ENCODE measurements at places on chromosomes 13 and 19. TPM values are rescaled to one million over a fixed set of nuclear protein-coding genes. Genes with fewer than 3 reads are reported as not detected.
A peak's percentile ranks its signal among the peaks of the same experiment; 100 is the strongest.

GRCh38 chr19:14377883-14378328, 3.3 kb upstream of the ADGRE5 start:
- peak; percentile 41 for DNase-seq

- no peak for DNase-seq
Measured at GRCh38 chr13:28505543-28506135, 10.7 kb upstream of the FLT1 start.

DNA sequence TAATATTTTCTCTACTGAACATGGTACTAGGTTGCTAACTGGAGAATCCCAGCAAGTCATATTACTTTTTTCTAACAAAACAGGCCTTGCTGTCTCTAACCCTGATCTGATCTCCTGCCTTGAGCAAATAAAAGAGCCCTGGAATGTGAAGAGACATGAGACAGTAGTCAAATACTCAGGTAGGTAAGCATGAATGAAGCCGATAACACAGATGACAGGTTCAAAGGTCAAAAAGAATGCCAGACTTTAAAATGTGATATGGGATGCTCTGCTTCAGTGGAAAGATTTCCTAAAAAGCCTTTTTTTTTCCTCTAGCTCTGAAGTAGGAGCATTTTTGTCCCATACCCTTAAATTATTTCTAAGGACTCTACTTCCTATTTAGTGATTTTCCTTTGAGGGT, 28.7 kb downstream of the ZNF726 start:
- DNase-seq = no peak

GRCh38 chr19:36244066-36244465, 29.2 kb downstream of the ZNF146 start:
- no peak for DNase-seq

GRCh38 chr13:108272333-108272732, 2.8 kb downstream of the TNFSF13B start:
- DNase-seq = no peak

DNA sequence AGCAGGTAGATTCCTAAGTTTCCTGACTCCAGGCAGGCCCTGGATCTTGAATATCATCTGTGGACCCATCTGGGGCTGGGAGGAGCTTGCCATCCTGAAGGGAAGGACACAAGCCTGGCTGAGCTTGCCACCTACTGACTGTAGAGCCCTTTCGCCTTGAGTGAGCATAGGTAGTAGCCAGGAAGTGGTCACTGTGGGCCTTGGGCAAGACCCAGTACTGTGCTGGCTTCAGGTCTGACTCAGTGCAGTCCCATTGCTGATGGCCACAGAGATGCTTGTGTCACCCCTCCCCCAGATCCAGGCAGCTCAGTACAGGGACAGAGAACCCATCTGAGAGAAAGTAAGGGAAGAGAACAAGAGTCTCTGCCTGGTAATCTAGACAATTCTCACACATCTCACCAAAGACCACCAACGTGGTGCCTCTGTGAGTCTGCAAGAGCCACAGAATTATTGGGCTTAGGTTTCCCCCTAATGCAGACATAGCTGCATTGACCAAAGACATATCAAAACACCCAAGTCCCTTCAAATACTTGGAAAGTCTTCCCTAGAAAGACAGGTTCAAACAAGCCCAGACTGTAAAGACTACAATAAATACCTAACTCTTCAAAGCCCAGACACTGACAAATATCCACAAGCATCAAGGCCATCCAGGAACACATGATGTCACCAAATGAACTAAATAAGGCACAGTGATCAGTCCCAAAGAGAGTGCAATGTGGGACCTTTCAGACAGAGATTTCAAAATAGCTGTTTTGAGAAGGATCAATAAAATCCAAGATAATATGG, 108.2 kb upstream of the WASF3 start:
- no peak for DNase-seq

- peak; percentile 56 for DNase-seq
Measured at GRCh38 chr19:38734426-38735256, 9.6 kb downstream of the CAPN12 start.

- no peak for DNase-seq
Measured at GRCh38 chr13:43996221-43996620, 116.5 kb downstream of the LACC1 start.

- no peak for DNase-seq
Measured at GRCh38 chr13:44160591-44161191, 212.9 kb upstream of the SERP2 start.

- peak; percentile 54 for DNase-seq
Measured at GRCh38 chr19:18501832-18502231, 20.0 kb downstream of the ELL start.

DNA sequence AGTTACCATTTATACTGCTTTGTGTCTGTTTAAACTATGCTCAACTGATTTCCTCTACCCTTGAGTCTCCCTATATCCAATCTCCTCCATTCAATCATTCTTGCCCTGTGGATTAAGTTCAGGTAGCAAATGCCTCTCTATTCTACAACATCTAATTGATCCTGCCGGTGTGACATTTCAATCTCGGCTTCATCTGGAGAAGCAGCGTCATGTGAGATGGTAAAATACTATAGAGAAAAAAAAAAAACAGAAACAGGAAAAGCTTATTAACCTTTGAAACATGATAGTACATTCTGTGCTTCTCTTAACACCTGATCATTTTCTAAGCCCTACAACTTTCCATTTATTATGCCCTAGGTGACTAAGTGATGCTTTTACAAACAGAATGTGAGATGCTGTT, 89.4 kb downstream of the KCTD12 start:
- no peak for DNase-seq

GRCh38 chr13:25980255-25980654, 71.6 kb downstream of the SHISA2 start:
- no peak for DNase-seq

DNA sequence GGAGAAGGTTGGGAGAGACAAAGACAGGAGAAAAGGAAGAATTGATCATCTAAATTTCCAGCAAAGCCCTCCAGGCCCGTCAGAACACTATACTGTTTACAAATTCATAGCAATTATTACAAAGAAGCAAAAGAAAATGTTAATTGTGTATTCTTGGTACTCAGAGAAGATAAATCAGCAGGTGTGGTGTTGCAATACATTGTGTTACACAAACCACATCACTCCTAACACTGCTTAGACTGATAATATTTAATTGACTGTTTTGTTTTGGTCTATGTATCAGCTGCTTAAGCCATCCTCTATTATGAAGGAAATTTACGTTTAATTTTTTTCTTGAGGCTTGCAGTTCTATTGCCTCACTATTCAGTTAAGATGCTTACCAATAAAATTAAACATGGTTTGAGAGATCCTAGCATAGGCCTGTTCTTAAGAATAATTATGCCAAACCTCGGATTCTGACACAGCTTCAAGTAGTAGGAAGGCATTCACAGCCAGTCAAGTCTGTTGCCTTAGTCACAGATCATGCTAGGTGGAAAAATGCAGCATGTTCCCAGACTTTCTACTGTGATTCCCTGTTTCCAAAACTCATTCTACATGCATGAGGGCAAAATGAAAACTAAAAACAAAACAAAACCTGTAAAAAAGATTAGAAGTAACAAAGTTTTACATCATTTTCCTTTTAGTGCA, 129.2 kb downstream of the TBC1D4 start:
- DNase-seq = no peak

DNA sequence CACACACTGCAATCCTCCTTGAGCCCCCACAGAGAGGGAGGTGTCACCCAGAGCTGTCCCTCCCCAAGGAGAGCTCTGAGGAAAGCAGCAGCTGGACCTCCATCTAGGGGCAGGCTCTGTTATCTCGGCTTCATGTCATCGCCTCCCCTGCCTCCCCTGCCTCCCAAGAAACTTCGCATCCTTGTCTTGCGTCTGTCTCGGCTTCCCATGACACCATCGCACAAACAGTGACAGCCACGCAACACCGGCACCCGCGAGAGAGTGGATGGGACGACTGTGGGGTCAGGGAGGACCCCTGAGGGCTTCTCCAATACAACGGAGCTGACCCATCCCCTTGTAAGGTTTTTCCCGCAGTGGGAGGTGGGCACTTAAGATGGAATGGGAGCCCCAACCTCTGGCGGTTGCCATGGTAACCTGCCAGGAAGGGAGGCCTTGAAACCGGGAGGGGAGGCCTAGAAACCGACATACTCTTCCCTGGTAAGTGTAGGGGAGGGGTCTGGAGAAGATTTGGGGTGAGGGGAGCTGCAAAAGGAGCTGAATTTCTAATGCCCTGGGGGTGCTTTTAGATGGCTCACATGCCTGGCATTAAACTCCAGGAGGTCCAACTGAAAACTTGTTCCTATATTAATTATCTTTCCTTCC, 16.3 kb downstream of the TLE2 start:
- DNase-seq = no peak

DNA sequence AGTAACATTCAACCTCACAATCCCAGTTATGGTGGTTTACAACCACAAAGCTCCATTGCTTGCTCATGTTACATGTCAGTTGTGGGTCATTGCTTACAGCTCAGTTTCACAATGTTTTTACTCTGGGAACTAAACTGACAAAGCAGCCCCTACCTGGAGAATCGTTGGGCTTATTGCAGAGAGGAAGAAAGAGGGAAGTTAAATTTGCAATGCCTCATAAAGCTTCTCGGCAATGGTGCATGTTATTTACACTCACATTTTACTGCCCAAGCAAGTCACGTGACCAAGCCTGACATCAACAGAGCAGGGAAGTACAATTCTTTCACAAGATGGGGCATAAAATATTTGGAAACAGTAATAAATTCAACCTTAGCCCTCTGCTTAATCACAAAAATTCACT, 441.6 kb downstream of the TDRD3 start:
- no peak for DNase-seq

- no peak for DNase-seq
Measured at GRCh38 chr13:111577956-111578605, 257.6 kb downstream of the TEX29 start.

DNA sequence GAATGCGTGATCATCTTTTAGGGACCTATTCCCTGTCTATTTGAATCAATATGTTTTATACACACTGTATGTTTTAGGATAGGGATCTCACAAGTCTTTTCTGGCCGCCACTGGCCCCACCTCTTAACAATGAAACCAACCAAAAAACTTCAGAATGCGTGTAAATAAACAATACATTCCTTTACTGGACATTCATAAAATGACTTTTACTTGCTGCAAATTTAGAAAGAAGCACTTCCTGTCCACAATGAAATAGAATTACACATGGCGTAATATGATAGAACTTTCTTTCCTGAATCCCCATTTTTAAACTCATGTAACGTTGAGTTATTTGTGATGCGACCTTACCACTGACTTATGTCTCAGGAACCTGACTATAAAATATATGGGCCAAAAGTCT, 233.6 kb downstream of the SLITRK6 start:
- no peak for DNase-seq

GRCh38 chr13:51902776-51903175, 41.0 kb downstream of the CCDC70 start:
- DNase-seq = no peak

DNA sequence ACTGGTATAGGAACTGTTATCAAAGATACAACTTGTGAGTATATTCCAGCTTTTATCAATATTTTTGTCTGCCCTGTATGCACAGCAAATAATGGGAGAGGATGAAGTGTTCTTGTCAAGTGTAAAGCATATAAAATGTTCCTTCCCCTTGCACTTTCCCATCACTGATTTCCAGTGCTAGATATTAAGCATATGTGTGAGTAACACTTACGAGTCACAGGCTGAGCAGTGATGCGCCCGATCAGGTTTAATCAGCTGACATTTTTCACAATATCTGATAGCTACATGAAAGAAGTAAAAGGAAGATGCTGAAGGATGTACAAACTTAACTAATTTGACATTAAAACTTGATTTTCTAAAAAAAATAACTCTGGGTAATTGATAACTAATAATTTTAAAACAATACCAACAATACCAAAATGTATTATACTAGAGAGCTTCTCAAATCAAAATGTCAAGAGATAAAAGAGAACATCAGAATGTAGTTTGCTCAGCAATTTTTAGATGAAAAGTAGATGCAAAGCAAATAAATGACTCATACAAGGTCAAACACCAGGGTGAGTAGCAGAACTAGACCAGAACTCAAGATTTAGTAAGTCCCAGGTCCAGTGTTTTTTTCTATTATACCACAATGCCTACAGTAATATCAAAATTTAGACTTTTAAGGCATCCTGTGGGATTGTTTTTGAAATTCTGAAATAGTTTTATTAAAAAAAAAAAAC, 56.4 kb downstream of the ZDHHC20 start:
- DNase-seq = no peak

DNA sequence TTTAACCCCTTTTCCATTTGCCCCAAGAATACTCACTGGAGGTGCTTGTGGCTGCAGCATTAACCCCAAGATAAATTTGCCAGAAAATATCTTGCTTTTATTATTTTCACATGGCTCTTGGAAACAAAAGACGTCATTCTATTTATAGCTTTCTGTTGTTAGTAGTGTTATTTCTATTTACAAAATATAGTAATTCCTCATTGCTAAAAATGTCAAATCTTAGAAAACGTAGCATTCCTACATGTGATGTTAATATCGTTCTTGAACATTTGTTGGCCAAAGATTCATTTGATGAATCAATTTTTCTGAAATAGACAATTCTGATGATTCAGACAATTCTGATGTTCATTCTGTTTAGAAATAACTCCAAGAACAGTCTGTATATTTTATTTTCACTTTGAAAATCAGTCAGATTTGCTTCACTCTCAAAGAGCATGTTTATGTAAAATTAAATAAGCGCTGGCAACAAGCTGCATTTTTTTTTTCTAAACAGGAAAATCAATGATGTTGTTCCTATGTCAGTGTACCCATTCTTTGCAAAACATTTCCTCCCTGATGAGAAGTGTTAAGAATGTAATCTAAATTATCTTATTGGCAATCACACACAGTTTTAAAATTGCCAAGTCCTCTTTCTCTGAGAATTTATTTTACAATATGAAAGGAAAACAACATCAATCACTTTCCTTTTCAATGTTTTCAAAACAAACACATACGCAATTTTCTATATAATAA, 334.0 kb downstream of the KCTD12 start:
- no peak for DNase-seq

- DNase-seq = no peak
Measured at GRCh38 chr13:20151016-20151415, 9.8 kb downstream of the GJA3 start.

DNA sequence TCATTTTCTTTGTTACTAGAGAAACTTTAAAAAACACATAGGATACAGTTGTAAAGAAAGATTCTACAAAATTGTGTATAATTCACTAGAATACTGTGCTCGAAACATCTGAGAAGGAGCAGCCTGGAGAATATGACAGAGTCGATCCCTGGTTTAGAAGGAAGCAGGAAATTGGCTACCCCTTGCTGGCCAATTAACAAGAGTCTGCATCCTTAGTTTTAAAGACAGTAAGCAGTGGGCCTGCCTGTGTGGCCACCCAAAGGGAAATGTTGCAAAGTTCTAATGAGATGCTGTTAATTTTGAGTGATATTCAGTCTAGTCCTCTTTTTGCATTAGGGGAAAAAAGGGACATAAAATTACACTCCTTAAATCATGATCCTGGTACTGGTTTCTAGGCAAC, 988.6 kb downstream of the PCDH17 start:
- DNase-seq = no peak

The ZNF211 gene
- total RNA-seq = 17.9 TPM

The KIR2DL3 gene
- total RNA-seq = not detected

The LGALS13 gene
- not detected for total RNA-seq

The PPM1N gene
- 1.4 TPM for total RNA-seq

The C1QTNF9 gene
- total RNA-seq = not detected

The GJB6 gene
- total RNA-seq = 0.68 TPM

The CLEC17A gene
- not detected for total RNA-seq

The HNRNPA1L2 gene
- 1.5 TPM for total RNA-seq

The OR7C1 gene
- total RNA-seq = not detected

The GPALPP1 gene
- total RNA-seq = 26.5 TPM

The DACH1 gene
- total RNA-seq = 1.5 TPM

The ZNF541 gene
- not detected for total RNA-seq

The GFY gene
- total RNA-seq = not detected

The WDR88 gene
- total RNA-seq = not detected

The UBE2L5 gene
- total RNA-seq = not detected

The SWSAP1 gene
- 2.6 TPM for total RNA-seq

The GAPDHS gene
- total RNA-seq = not detected

The LPAR6 gene
- 12.7 TPM for total RNA-seq
